ENCODE measurements at places on chromosomes 7 and 10.

GRCh38 chr7:45350896-45351295, 193.3 kb downstream of the RAMP3 start:
- no peak for DNase-seq

DNA sequence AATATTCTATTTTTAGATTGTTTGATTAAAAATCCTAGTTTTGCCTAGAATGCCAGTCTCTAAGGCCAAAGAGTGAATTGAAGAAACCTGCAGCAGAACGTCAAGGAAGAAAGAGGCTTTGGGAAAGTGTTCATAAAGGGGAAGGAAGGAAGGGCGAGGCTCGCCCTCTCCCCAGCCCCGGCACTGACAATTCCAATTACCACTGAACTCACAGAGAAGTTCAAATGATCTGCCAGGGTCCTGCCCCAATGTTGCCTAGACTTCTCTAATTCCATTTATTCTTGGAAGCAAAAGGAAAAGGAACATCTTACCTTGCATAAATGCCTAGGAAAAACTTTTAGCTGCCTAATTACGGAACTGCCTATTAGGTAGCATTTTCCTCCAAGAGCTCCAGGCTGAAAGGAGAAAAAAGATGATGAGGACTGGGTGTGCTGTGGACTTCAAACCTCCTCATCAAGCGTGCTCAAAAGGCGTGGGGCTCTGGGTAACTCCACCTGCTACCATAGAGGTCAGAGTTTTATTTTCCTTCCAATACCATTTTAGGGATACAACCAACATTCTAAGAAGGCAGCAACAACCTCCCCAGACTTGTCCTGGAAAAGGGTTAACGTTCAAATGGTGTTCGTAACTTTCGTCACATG, 134.5 kb downstream of the PKD1L1 start:
- DNase-seq: no peak

- no peak for DNase-seq
These were observed 27.7 kb upstream of the BPGM start for GRCh38 chr7:134618756-134619530.

- no peak for DNase-seq
These were observed 19.2 kb upstream of the PRKAG2 start for GRCh38 chr7:151896086-151896485.

GRCh38 chr10:87523731-87524130, 19.0 kb downstream of the MINPP1 start:
- no peak for DNase-seq

DNA sequence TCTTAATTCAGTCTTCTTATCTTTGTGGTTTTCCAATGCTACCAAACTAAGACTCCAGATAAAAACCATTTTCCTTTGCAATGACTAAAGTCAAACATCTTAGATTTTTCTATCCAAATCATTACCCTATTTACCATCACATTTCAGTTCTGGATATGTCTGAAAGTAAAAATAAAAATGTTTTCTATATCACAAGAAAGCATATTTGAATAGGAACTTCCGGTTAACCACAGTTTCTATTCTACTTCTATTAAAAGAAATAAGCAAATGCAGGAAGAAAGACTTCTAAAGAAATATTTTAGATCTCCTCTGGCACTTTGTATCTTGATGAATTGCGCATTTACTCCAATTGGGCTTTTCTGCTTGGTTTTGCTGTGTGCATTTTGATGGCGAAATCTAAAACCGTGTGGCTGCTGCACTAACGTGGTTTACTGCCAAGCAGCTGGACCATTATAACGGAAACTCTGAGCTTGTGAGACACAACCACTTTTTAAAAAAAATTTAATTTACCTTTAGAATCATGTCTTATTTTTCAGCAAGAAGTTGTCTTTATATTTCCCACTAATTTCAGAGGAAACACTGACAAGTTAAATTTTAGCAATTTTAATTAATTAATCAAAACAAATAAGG, 146.1 kb downstream of the VPS50 start:
- no peak for DNase-seq

DNA sequence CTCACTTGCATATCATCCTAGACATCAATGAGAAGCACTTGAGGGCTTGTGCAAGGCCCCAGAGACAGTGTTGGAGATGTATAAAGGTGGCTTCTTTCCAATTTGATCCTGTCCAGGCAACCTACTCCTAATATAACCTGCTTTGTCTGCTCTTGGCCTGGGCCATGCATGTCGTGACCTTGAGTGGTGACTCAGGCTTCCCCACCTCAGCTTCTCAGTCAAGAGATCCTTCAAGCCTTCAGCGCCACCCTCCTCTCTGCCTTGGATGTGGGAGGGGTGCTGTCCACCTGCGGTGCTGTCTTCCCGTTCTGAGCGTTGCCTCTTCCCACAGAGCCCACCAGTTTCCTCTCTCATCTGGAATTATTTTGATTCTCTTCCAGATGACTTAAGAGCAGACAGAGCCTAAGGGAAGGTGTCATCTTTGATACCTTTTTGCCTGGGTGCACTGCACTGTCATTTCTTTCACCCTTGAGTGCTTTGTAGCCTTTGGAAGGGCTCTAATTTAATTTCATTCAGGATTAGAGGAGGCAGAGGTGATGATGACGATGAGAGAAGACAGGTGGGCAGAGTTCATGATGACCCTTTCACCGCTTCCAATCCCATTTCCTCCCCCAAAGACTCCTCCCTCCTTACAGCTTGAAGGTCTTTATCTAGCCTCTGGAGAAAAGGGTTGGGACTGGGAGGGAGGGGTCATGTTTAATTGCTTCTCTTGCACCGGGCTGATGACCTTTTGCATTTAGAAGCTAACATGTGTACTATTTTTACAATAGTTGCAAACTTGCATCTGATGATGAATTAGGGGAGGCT, 6.9 kb downstream of the LSMEM1 start:
- no peak for DNase-seq

DNA sequence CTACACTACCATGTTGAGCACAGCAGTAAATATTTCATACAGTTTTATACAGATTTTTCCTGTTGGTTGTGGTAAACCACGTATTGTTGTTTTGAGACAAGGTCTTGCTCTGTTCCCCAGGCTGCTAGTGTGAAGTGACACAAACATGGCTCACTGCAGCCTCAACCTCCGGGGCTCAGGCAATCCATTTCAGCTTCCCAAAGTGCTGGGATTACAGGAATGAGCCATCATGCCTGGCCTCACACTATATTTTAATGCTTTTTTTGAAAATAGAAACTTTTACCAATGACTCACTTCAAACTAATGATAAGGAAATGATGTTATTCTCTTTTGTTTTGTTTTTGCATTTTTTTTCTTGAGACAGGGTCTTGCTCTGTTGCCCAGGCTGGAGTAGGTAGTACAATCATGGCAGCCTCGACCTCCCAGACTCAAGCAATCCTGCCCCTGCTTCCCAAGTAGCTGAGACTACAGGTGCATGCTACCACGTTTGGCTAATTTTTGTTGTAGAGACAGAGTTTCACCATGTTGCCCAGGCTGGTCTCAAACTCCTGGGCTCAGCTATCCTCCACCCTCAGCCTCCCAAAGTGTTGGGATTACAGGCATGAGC, 210.6 kb downstream of the TPST1 start:
- DNase-seq: no peak

GRCh38 chr10:8913720-8914119, 859.2 kb downstream of the GATA3 start:
- DNase-seq: no peak

DNA sequence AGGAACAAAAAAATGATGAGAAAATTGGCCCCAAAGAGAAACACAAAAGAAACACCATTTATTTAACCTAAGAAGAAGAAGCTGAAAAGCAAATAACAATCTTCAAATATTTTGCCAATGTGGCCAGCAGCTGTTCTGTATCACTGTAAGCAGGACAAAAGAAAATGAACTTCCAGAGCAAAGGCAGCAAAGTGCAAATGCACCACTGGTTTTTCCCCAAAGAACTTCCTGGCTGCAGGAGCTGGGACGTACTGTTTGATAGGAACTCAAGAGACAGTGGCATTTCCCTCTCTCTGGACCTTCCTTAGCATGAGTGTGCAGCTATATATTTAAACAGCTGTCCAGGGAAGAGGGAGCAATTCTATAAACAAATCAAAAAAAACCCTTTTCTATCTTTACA, 60.4 kb downstream of the RNLS start:
- no peak for DNase-seq

GRCh38 chr10:57096044-57096443, 735.0 kb upstream of the ZWINT start:
- DNase-seq: no peak

GRCh38 chr10:56715262-56715661, 354.2 kb upstream of the ZWINT start:
- no peak for DNase-seq

GRCh38 chr10:120105001-120105400, 212.5 kb downstream of the SEC23IP start:
- DNase-seq: no peak
